ENCODE measurements at places on chromosomes 5 and 9.

DNA sequence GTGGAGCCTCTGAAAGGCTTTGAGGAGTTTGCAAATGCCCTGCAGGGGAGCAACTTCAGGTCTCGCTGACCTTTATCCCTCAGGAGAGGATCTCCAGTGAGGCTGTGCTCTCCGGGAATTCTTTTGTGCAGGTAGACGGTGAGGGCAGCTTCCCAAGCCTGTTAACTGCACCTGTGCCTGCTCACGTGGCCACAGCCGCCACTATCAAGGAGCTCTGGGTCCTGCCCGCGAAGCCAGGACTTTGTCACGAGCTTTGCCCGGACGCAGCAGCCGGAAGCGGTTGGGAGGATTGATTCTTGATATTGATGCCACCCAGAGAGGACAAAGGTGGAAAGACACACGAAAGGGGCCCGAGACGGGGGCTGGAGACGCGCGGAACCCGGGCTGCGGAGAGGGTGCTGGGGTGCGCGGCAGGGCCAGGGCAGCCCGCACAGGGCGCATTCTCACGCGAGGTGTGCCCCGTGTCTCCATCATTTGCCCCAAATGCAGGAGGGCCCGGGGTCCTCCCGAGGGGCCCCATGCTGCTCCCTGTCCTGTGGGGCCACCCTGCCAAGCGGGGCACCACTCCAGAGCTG lies 18.2 kb downstream of the SLC9A3 start:
- DNase-seq, result no peak

DNA sequence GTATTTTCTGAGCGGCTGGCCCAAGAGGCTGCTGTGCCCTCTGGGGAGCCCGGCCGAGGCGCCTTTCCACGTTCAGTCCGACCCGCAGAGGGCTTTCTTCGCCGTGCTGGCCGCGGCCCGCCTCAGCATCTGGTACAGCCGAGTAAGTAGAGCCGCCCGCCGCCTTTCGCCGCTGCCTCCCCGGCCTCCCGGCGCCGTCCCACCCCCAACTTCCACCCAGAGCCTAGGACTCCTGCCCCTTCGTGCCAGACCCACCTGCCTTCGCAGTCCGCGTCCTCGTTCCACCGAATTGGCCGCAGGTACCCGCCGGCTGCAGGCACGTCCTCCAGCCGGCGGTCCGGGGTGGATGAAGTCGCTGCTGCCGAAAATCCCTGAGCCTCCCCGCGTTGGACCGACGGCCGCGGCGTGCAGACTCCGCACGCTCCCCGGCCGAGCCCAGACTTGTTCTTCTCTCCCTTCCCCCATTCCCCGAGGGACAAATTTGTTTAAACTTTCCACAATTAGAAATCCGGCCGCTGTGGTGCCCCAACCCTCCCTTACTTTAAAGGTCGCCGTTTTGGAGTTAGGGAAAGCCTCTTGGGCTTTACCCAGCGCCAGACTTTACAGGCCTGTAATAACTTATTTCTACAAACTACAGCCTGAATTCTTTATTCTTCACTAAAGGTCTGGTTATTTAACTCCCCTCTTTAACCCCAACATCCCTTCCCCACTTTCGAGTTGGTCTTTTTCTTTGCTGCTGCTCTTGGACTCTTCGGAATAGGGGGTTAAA lies 589 bp downstream of the RIC1 start:
- DNase-seq, result peak; percentile 7

GRCh38 chr5:15601274-15601673 lies 101.3 kb downstream of the FBXL7 start:
- no peak for DNase-seq

DNA sequence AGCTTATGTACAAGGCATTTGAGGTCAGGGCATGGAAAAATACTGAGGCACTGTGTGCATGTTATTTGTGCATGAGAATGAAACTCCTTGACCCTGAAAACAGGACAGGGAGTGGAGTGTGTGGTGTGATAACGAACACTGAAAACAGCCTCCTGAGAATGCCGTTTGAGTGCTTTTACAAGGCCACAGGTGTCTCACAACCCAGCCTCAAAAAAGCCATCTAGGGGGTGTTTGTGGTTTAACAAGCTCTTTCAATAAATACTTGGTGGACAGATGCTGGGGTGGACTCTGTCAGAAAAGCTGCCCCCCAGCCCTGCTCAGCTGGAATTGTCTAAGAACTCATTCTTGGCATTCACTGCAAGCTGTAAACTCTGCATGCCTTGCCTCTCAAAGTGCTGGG lies 94.0 kb upstream of the SLC25A48 start:
- DNase-seq, result no peak

DNA sequence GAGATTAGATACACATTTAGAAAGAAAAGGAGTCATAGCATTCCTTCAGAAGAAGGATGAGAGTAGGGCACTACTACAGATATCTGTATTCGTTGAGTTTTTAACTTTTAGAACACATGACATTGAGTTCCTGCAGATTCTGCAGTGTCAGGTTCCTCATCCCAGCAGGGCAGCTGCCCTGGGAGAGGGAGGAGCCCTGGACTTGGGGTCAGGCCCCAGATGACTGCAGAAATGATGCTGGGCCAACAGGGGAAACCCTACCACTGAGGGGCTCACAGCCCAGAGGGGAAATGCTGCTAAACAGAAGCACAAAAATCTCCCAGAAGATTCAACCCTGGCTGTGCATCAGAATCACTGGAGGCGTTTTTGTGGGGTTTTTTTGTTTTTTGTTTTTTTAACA lies 68.9 kb upstream of the TAF1L start:
- DNase-seq, result no peak

- DNase-seq, result no peak
Observed at GRCh38 chr5:19169426-19169825, 818.6 kb downstream of the CDH18 start.

DNA sequence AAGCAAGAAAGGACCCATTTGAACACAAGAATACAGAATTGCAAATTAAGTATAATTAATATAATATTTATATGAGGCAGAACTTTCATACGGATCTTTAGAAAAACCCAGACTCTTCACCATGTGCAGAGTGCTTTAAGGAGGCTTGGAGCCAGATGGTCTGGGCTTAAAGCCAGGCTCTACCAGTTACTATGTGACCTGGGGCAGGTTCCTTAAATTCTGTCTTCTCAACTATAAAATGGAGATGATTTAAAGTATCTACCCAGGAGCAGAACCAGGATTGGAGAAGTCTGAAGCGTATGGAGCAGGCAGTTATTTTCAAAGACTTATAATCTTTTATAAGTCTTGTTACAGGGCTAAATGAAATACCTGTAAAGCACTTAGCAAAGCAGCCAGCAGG lies 202.1 kb downstream of the TSSK1B start:
- DNase-seq, result no peak

- no peak for DNase-seq
Observed at GRCh38 chr5:164002214-164002613, 496.8 kb downstream of the MAT2B start.

GRCh38 chr9:94533155-94533554 lies 21.7 kb upstream of the PCAT7 start:
- DNase-seq, result no peak

DNA sequence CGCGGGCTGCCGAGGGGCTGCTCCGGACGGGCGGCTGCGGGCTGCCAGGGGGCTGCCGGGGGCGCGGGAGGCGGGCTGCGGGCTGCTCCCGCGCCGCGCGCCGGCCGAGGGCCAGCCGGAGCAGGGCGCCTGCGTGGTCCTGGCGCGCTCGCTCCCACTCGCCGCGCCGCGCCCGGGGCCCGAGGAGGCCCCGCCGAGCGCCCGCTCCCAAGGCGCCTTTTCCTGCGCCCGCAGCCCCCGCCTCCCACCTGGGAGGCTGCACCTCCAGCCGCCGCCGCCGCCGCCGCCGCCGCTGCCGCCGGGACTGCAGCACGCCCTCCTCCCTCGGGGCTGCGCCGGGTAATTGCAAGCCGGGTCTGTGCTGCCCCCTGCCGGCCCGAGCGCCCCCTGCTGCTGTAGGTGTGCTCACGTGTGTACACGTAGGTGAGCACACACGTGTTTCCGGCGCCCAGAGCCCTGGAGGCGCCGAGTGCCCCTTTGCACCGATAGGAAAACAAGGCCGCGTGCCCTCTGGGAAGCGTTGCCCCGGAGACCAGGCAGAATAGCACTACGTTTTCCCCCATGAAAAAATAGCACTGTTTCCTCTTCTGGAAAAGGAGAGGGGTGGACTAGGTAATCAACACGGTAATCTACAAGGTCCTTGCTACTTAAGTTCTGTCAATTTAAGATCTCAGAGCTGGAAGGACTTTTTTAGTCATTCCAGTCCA lies at the start of gene EPB41L4B:
EPB41L4B (minus strand) TSS at position 318 of the 707 bp plus-strand sequence. CDS start 613 bp downstream, outside the sequence.
- DNase-seq, result peak; percentile 64

GRCh38 chr9:110486218-110486617 lies 93.3 kb downstream of the SVEP1 start:
- DNase-seq, result no peak

DNA sequence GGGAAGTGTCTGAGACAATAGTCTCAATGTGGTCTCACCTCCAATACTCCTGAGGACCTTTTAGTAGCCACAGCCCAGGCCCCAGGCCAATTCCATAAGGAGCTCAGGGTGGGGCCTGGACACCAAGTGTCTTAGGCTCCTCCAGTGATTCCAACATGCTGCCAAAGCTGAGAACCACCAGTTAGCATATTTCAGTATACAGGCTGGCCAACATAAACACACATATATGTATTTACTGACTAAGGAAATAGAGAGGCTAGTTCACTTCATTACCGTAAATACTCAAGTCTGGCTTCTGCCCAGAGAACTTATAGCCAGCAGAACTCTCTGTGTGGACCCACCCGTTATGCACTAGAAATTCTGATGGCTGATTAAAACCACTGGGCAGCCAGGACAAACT lies 24.1 kb downstream of the S1PR3 start:
- DNase-seq, result no peak

GRCh38 chr9:97475059-97475458 lies 26.4 kb upstream of the TMOD1 start:
- no peak for DNase-seq

- no peak for DNase-seq
Observed at GRCh38 chr5:85952680-85953079, 665.1 kb upstream of the COX7C start.

DNA sequence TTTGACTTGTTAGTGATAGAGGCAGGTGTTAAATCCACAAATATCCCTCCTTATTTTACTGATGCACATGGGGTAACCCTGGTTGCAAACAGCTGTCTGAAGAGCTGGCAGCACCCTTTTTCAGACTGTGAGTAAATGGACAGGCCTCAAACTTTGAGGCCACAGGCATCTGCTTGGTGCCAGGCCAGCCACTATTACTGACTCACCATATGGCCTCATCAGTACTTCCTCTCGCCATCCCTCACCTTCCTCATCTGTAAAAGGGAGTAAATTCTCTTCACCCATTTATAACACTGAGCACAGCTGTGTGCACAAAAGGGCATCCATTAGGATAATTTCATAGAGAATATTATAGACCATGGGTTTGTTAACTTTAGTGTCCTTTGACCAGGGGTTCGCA lies 11.9 kb upstream of the TNIP1 start:
- DNase-seq, result no peak

- no peak for DNase-seq
Observed at GRCh38 chr9:36945999-36946398, 88.1 kb downstream of the PAX5 start.

DNA sequence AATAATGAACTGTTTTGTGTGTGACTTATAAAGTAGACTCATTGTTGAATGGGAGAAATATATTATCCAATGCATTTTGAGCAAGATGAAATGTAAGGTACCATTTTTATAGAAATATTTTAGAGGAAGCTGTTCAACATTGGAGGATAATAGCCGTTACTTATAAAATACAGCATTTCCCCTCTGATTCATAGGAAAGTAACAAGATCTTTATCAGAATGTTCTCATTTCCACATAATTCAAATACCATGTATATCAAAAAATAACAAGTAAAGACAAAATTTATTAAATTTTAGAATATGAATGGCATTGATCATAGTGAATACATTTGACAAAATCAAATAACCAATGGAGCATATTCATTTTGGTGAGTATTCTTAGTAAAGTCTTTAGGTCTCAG lies 346.7 kb upstream of the PTGER4 start:
- no peak for DNase-seq

DNA sequence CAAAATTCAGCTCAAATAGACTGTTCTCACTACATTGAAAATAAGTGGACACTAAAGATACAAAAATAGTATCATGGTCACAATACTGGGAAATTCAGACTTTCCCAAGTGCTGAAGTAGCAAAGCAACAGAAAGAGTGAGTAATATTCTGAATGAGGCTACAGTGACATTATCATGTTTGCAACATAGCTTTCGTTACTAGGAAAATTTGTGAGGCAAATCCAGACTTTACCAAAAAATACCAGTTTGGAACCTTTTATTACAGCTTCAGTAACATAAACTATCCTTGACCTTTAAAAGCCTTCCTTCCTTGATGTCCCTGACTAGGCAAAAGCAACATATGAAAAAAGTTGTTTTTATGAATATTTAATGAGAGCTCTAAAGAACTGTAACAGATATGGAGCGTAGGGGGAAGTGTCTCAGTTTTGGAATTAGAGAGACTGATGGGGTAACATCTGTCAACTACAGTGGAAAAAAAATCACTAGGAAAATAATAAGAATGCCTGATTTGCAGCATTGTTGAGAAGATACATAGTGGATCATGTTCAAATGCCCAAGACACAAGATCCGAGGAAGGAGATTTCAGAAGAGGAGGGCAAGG lies 312.9 kb downstream of the ADGRV1 start:
- no peak for DNase-seq

DNA sequence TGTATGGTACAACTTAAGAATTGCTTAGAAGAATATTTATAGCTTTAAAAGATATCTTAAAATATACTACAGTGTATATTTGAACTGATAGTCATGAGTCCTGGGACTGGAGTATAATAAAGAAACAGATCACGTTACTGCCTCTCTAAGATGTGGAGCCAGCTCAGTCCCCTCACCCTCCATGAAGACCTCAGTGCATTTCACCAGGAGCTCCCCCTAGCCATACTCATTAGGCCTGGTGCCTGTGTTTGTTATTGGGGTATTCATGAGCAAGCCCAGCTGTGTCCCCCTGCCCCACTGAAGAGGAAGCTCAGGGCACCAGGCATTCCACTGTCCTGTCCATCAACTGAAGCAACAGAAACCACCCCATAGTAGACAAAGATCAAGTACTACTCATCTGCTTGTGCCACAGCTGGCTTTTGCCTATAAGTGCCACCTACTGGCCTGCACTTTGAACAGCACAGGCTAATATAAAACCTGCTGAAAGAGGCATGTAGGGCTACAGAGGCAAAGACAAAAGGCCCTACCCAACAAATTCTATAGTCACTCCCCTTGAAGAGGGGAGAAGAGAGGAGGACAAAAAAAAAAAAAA lies 850.2 kb upstream of the NUDT12 start:
- DNase-seq, result no peak

GRCh38 chr5:76290321-76290757 lies 112.7 kb upstream of the IQGAP2 start:
- DNase-seq, result no peak

DNA sequence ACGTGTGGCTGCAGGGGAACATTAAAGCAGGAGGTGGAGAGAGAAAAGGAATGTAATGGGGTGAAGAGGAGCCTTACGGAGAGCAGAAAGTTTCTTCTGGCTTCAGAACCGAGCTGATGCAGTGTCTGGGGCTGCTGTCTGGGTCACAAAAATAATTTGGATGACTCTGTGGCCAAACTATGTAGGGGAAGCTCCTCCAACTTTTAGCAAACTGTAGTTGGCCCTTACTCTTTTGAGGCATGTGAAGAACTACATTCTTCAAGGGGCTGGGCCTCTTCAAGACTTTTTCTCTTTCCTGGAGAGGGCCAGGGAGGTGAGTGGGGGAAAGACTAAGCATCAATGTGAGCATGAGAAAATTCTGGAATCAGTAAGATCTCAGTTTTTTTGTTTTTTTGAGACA lies 31.9 kb upstream of the SPARC start:
- no peak for DNase-seq

Measured in stimulated activated CD8-positive, alpha-beta memory T cell treated with anti-CD3 and anti-CD28 coated beads, Interleukin-7, amount 100 ng/mL, for 1 hour (primary cell).